Fibroblast of skin of back (primary cell): ENCODE measurements at places on chromosomes 3 and 15.
A peak's percentile ranks its signal among the peaks of the same experiment; 100 is the strongest.

GRCh38 chr3:189169728-189170127, 2.0 kb upstream of the TPRG1 start:
- no peak for DNase-seq

GRCh38 chr3:98945101-98945524, 43.6 kb upstream of the DCBLD2 start:
- DNase-seq, result peak; percentile 29

DNA sequence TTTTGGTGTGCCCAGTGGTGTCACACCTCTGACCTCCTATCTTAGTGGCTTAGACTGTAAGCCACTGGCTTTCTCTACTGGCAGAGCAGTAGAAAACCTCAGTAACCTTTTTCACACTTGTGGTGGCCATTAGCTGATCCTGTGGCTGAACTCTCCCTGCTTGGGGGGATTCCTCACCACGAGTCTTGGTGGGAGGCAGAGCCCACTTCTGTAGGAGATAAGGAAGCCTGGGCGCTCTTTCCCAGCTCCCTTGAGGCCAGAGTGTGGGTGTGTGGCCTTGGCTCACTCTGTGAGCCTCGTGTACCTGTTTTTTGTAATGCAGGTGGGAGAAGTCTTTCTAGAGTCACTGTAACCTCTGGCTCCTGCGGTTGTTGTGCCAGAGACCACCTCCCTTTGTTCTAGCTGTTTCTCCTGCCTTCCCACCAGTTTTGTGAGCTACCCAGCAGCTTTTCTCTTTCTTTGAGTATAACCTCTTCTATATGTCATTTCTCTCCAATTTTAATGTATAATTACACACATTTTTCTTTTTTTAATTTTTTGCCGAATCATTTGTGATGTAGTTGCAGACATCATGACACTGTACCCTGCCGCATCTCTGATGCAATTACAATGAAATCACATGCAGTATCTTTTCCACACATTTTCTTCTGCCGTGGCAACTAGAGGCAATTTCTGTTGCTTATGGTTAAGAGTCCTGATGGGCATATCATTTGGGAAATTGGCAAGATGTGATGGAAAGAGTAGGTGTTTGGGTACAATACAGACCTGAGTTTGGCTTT, 13.8 kb downstream of the XCR1 start:
- no peak for DNase-seq

GRCh38 chr3:188421151-188421821, 267.3 kb downstream of the LPP start:
- DNase-seq, result peak; percentile 93

- DNase-seq, result no peak
Observed at GRCh38 chr3:15180042-15180611, 25.9 kb upstream of the CAPN7 start.

DNA sequence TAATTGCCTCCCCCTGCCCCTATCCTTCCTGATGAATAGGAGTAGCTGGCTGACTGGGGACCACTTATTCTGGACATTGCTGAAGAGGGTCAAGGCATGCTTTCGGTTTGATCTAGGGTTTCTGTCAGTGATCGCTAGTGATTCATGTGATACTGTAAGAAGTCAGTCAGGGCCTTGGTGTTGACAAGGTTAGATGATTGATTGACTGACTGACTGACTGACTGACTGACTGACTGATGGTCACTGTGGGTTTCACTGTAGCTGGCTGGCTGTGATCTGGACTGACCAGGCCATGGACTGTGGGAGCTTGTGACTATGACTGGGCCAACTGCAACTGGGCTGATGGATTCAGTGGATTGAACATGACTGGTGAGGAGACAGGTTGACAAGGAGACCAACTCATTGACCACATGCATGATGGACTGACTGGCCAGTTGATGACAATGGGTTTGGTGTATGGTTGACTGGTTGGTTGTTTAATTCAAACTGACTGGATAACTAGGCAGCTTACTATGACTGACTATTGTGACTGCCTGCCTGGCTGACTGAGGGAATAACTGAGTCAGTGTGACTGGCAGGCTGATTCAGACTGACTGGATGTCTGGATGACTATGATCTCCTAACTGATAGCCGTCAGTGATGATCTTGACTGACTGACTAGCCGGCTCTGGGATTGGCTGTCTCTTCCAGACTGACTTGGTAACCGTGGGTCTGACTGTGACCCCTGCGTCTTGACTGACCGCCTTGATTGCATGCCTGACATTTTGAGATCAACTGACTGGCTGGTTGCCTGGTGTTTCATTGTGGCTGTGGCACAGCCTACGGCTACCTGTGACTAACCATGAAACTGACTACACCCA, 509.9 kb downstream of the SHQ1 start:
- peak; percentile 60 for DNase-seq

- DNase-seq, result no peak
Observed at GRCh38 chr3:128489927-128490649, 2.9 kb downstream of the GATA2 start.

DNA sequence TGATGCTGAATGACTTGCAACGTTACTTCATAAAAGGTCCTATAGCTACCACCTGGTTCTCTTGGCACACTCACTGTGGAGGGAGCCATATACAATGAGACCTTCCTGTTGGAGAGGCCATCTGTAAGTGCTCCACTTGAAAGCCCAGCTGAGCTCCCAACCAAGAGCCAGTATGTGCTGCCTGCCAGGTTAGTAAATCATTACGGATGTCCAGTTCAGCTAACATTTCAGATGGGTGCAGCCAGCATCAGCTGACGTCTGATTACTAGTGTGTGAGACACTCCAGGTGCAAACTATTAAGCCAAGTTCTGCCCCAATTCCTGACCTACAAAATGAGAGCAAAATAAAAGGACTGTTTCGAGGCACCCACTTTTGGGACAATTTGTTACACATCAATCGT, 274.4 kb upstream of the ROBO2 start:
- no peak for DNase-seq

GRCh38 chr3:143668924-143669790, 179.1 kb downstream of the SLC9A9 start:
- no peak for DNase-seq

DNA sequence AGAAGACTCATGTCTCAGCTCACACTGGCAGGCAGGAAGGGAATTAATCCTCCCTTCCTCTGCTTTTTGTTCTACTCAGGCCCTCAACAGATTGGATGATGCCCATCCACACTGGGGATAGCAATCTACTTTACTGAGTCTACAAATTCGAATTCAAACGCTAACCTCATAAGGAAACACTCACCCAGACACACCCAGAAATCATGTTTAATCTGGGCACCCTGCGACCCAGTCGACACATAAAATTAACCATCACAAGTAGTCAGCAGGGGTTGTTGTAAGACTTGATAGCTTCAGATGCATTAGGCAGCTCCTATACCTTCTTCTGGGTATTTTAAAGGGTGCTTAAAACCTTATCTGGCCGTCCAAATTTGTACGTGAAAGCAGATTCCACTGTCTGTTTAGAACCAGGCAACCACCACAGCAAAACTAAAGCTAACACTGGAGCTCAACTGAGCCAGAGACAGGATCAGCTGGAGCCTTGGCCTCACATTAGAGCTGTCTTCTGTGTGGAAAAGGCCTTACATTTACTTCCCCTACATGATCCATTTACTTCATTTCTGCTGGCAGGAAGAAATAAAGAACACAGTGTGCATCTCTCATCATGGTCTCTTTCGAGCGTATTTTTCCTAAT, 407.3 kb upstream of the PPP2R3A start:
- no peak for DNase-seq

- no peak for DNase-seq
Observed at GRCh38 chr3:138812806-138813205, 21.9 kb downstream of the PIK3CB start.

DNA sequence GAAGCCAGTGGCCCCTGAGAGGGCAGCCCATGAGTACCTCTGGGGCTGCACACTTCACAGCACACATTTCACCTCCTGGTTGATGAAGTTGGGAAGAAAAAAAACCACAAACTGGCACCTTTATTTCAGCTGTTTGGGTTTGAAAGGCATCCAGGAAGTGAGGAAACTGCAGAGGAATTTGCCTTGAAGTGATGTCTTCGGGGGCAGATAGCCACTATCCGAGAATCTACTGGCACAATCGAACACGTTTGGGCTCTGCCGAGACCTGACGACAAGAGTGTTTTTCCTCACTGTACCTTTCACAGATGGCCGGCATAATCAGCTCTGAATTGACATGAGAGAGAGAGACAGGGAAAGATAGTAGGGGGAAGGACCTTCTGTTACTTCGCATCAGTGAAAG, 59.7 kb downstream of the LRIG1 start:
- DNase-seq, result peak; percentile 61

- no peak for DNase-seq
Observed at GRCh38 chr3:89808680-89809197, 701.3 kb downstream of the EPHA3 start.

GRCh38 chr15:88917760-88918159, 4.6 kb upstream of the MFGE8 start:
- DNase-seq, result no peak

DNA sequence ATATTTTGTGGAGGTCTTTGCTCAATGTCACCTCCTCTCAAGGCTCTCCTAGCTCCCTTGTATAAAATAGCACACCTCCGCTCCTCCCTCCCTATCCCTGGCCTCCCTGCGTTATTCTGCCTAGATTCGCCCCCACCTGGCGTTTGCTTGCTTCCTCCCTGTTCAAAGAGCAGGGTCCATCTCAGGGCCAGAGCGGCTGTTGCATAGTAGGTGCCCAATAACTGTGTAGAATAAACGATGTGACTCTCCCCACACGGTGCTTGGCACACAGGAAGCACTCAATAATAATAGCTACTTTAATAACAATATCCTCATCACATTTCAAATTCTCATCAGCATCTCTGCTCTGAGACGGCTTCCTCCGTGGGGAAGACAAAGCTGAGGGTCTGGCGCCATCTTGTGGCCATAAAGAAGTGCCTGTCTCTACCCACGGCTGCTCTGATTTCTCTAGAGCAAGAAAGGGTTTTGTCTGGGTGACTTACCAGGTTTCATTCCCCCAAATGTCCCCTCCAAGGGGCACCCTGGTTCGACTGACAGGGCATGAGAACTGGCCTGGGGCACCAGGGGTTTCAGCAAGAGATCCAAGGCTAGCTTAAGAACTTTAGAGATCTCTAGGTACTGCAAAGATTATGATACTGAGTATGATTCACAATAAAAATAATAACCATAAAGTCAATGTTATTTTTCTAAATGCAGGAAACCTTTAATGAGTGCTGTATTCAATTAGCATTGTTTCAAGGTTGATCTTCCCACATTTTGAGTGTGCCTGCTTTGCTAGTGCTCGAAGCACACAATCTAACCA, 16.1 kb downstream of the CD276 start:
- peak; percentile 73 for DNase-seq

DNA sequence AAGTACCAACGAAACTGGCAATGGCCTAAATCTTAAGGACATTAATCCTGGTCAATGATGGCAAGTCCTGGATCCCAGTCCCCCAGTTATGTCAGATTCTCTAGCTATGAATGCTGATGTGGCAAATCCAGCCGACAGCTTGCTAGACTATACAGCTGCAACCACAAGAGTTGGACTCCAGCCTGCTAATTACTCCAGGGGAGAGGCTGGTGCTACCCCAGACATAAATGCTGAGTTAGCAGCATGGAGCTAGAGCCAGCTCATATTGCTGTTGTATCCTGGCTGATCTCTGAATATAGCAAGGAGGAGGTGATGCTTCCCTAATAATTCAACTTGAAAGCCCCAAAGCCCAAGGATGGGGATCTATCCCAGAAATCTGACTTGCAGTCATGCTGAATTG, 207.1 kb downstream of the LRRN1 start:
- no peak for DNase-seq

DNA sequence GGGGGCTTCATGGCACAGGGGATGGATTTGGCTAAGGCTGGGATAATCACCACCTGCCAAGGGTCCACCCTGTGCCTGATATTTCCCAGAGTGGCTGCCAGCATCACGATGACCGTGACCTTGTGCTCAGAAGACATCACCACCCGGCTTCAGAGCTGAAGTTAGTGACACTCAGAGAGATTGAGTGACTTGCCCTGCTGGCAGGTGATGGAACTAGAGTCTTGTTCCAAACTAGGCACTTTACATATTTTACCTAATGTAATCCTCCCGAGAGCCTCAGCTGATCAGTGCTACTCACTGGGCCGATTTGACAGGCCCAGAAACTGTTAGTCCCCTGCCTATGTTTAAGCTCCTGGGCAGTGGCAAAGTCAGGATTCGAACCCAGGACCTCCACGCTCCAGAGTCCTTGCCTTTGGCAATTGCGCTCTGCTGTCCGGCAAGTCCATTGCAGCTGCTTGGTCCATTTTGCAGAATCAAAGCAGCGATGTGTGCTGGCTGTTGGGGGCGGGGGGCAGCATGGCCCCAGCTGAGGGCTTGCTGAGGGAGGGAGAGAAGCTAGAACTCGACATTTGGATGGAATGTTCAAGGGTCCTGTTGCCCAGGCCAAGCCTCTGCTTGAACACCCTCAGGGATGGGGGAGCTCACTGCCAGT, 74.8 kb upstream of the GATA2 start:
- no peak for DNase-seq

DNA sequence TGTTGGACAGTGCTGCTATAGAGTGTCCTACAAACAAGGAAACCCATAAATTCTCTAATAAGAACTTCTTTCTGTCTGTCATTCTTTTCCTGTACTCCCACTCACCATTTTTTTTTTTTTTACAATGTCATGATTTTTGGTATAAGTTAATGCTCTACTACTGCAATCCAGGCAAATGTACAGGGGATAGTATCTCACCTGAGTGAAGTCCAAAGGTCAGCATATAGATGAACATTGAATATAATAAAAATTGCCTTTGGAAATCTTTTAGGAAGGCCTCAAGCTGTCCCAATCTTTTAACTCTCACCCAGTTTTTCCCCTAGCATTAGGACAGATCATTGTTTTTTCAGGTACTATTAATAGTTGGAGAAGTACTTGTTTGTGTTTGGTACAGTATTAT, 21.3 kb upstream of the RAB11A start:
- no peak for DNase-seq

GRCh38 chr3:46353647-46354410, at the start of gene CCR2:
Gene CCR2, plus strand, starts transcription at chr3:46354111. Its CDS starts 3,417 bp downstream, at chr3:46357528.
- no peak for DNase-seq

DNA sequence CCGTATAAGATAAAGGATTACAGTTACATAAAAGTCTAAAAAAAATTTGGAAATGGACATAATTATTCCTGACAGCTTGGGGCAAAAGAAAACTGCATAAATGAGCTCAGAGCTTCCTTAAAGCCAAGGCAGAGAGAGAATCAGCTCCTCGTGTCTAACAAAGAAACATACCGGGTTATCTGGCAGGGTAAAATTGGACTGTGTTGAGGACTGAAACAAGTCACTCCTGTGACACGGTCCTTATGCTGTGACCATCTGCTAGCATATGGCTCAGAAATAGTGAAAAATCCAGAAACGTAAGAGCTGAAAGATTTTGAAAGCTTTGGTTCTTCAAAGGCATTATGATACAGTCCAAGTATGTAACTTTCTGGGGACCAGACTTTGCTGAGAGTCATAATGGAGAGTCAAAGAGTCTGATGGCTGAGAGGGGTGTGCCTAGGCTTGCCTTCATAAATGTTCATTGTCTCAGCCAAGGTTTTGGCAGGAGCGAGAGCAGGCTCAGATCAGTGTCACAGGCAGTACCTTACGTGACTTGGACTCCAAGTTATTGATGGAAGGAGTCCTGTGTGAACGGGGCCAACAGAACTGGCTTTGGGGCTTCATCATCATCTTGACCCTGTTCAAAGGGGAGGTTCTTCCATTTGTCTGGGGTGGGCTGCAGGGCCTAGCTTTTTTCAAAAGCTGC, 12.5 kb downstream of the MAP6D1 start:
- no peak for DNase-seq
